GM23248 (cell line): ENCODE measurements at places on chromosomes 5 and 9.
A peak's percentile ranks its signal among the peaks of the same experiment; 100 is the strongest.

GRCh38 chr5:169997798-169998197 lies 17.5 kb upstream of the INSYN2B start:
- DNase-seq, result no peak

DNA sequence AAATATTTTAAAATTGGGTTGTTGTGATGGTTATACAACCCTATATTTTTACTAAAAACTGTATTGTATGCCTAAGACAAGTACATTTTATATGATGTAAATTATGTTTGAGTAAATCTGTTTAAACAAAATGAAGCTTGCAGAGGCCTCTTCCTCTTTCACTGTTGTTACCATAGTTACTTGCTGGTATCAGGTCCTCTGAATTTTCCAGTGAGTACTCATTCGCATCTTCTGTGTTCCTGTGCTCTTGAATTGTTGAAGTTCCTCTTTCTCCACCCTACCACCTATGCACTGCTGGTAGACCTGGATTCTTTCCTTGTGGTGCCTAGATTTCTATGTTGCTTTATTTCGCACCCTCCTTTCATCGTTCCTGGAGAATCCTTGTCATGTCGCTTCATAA lies 938.5 kb upstream of the ACO1 start:
- no peak for DNase-seq

DNA sequence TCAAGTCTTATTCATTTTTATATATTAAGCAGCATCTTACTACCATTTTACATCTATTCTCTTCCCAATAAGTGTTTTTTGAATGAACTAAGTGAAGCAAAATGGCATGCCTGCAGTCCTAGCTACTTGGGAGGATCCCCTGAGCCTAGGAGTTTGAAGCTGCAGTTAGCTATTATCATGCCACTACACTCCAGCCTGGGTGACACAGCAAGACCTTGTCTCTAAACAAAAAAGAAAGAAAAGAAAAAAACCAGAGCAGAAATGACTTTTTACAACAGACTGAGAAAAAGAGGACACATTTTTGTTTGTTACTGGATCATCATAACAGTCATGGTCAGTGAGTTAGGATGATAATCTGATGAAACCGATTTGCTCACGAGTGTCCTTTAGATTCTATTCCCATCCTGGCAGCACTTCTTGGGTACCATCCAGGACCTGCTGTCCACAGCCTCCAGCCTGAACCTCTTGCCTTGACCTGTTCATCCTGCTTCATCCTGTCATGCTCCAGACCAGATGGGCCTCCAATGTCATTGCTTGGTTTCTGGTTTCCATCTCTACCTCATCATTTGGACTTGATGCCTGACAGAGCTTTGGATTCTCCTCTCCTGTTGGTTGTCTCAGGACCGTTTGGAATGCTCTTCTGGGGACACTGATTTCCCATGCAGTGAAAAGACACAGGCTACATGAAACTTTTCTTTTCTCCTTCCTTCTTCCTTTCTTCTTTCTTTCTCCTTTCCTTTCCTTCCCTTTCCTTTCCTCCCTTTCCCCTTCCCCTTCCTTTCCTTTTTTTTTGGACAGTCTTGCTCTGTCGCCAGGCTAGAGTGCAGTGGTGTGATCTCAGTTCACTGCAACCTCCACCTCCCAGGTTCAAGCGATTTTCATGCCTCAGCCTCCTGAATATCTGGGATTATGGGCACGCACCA lies 50.1 kb upstream of the GLRX start:
- DNase-seq, result peak; percentile 60

GRCh38 chr9:121362813-121363621 lies 7.0 kb downstream of the STOM start:
- DNase-seq, result peak; percentile 85

DNA sequence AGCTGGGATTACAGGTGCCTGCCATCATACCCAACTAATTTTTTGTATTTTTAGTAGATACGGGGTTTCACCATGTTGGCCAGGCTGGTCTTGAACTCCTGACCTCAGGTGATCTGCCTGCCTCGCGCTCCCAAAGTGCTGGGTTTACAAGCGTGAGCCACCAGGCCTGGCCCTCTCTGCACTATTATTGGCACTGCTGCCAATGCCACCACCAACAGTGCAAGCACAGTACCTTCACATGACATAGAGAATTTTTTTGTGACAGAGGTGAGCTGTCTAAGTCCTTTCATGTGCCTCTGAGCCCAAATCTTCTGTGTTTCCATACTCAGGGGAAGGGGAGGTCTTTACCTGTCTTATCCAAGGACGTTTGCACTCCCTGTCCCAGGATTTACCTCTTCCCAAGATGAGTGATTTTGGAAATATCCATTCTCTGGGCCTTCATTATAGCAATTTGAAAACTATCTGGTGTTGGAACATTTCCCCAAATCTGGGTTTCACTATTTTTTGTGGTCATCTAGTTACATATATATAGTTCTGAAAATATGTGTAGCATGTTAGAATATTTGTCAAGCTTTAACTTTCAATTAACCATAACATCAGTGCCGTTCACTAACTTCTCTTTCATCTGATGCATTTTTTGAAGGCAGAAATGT lies 5.4 kb upstream of the CD180 start:
- no peak for DNase-seq

DNA sequence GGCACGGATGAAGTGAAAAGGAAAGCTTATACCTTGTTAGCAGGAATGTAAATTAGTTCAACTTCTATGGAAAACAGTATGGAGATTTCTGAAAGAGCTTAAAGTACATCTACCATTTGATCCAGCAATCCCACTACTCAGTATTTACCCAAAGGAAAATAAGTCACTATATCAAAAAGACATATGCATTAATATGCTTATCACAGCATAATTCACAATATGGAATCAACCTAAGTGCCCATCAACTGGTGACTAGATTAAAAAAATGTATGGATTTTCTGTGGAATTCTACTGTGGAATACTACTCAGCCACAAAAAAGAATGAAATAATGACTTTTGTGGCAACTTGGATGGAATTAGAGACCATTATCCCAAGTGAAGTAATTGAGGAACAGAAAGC lies 279.6 kb downstream of the GABRB2 start:
- DNase-seq, result no peak

DNA sequence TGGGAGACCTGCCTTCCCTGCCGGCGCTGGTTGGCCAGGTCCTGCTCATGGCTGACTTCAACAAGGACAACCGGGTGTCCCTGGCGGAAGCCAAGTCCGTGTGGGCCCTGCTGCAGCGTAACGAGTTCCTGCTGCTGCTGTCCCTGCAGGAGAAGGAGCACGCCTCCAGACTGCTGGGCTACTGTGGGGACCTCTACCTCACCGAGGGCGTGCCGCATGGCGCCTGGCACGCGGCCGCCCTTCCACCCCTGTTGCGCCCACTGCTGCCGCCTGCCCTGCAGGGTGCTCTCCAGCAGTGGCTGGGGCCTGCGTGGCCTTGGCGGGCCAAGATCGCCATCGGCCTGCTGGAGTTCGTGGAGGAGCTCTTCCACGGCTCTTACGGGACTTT lies 10.6 kb downstream of the DIPK1B start:
- DNase-seq, result no peak

DNA sequence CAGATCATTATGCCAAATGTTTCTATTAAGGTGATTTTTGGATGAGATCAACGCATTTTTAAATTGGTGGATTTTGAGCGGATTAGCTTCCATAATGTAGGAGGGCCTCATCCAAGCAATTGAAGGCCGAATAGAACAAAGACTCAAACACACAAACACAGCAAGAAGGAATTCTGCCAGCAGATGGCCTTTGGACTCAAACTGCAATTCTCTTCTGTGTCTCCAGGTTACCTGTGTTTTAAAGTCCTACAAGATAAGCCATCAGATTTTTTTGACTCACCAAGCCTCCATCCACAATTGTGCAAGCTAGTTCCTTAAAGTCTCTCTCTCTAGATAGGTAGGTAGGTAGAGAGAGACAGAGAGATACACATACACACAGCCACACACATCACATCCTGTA lies 25.5 kb downstream of the CDH6 start:
- no peak for DNase-seq
